ENCODE measurements at places on chromosomes 2 and 18. TPM values are rescaled to one million over a fixed set of nuclear protein-coding genes. Genes with fewer than 3 reads are reported as not detected.

GRCh38 chr18:73461780-73462059 is 593.9 kb upstream of the NETO1 start:
- H3K36me3 ChIP-seq, result no peaks in the 10 kb centered on the region
- H3K4me3 ChIP-seq, result no peak overlapping the region
- peak overlapping the region; percentile 64 for H3K27ac ChIP-seq

DNA sequence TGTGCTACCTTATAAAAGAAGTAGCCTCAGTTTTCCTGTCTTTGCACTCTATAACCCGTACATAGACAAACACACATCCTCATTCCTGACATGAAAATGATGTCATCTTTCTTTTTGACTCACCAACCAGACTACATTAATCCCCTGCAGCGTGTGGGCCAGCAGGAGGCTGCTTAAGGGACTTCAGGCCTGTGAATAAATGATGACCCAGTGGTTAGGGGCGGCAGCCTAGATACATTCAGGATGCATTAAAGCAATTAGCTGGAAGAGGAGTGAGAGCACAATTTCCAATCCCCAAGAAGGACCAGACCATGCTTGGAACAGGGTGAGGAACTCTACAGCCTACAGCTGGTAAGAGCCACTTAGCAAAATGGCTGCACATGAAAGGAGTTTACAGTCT is 57.3 kb upstream of the KLF7 start:
- H3K4me3 ChIP-seq, result no peak overlapping the region
- H3K27ac ChIP-seq, result no peak overlapping the region
- DNase-seq, result no peak
- H3K36me3 ChIP-seq, result no peaks in the 10 kb centered on the region
- no peaks in the 10 kb centered on the region for H3K27me3 ChIP-seq
- H3K4me1 ChIP-seq, result peaks cover 9% of the 10 kb centered on the region

- no peak overlapping the region for H3K4me3 ChIP-seq
- no peak overlapping the region for H3K27ac ChIP-seq
- H3K4me1 ChIP-seq, result no peaks in the 10 kb centered on the region
- no peaks in the 10 kb centered on the region for H3K36me3 ChIP-seq
- no peak for DNase-seq
Observed at GRCh38 chr2:233034091-233034882, 1.8 kb downstream of the NEU2 start.

- peaks cover 7% of the 10 kb centered on the region for H3K4me1 ChIP-seq
- no peak for DNase-seq
- H3K27me3 ChIP-seq, result no peaks in the 10 kb centered on the region
- H3K4me3 ChIP-seq, result no peak overlapping the region
Observed at GRCh38 chr2:143701785-143702184, 572.6 kb downstream of the ARHGAP15 start.

- no peaks in the 10 kb centered on the region for H3K27me3 ChIP-seq
- no peak for DNase-seq
- H3K36me3 ChIP-seq, result no peaks in the 10 kb centered on the region
- no peaks in the 10 kb centered on the region for H3K4me1 ChIP-seq
- H3K27ac ChIP-seq, result no peak overlapping the region
Observed at GRCh38 chr2:166805753-166806152, 82.5 kb upstream of the XIRP2 start.

DNA sequence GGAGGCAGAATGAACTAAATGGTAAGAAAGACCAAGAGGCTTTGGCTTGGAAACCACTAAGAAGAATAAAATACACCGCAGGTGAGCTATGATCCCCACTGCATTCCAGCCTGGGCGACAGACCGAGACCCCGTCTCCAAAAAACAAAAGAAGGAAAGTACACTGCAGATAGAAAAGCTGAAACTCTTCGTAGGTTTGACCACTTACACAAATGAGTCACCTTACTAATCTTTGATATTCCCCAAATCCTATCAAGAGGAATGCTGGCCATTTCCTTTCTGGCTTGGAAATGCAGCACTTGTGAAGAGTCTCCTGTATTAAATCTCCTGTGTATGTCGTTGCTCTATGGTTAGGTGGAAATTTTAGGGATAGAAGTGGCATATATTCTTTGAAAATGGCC is 108.8 kb downstream of the MTCL1 start:
- H3K4me3 ChIP-seq, result no peak overlapping the region
- H3K27ac ChIP-seq, result no peak overlapping the region
- no peaks in the 10 kb centered on the region for H3K27me3 ChIP-seq
- H3K4me1 ChIP-seq, result no peaks in the 10 kb centered on the region
- DNase-seq, result no peak

- no peaks in the 10 kb centered on the region for H3K36me3 ChIP-seq
- no peak for DNase-seq
- no peak overlapping the region for H3K4me3 ChIP-seq
- no peak overlapping the region for H3K27ac ChIP-seq
- no peaks in the 10 kb centered on the region for H3K4me1 ChIP-seq
- H3K27me3 ChIP-seq, result no peaks in the 10 kb centered on the region
Observed at GRCh38 chr2:204583773-204584172, 38.5 kb downstream of the PARD3B start.

GRCh38 chr2:24050041-24050979 is 769 bp downstream of the FKBP1B start:
- peak overlapping the region; percentile 73 for H3K4me3 ChIP-seq
- H3K4me1 ChIP-seq, result peaks cover 11% of the 10 kb centered on the region
- H3K27me3 ChIP-seq, result no peaks in the 10 kb centered on the region
- no peaks in the 10 kb centered on the region for H3K36me3 ChIP-seq
- peak overlapping the region; percentile 54 for H3K27ac ChIP-seq

The CLEC4F gene
- total RNA-seq, result 0.31 TPM

The RAB17 gene
- total RNA-seq, result 44.9 TPM

The NCKAP5 gene
- 10.6 TPM for total RNA-seq

The AMER3 gene
- 0.74 TPM for total RNA-seq

The MLPH gene
- 154 TPM for total RNA-seq

All from lung (tissue), 17 donors.